Gastrocnemius medialis (tissue), 4 donors: ENCODE measurements at places on chromosomes 11 and 22.

- no peak for DNase-seq
Observed at GRCh38 chr11:113133071-113133470, 171.9 kb downstream of the NCAM1 start.

DNA sequence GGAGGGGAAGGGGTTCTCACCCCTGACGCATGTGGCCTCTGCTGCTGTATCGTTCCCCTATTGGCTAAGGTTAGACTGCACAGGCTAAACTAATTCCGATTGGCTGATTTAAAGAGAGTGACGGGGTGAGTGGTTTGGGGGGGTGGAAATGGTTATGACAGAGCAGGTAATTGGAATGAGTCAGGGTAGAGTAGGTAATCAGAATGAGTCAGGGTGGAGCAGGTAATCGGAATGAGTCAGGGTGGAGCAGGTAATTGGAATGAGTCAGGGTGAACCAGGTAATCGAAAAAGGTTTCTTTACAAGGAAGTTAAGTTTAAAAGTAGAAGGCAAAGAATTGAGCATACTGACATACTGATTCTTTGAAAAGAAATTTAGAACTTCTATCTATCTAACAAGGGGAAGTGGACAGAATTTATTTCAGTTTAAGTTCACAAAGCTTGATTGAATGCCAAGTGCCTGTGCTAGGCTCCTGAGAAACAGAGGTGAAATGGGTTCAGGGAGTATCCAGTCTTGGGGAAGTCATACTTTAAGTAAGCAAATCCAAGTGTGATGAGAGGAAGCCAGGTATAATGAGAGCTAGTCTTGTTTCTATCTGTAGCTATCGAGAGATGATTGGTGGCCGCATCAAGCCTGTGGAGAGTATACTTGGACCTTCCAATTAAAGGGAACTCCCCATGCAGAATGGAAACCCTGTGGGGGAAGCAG lies 58.0 kb downstream of the C11orf91 start:
- no peak for DNase-seq

DNA sequence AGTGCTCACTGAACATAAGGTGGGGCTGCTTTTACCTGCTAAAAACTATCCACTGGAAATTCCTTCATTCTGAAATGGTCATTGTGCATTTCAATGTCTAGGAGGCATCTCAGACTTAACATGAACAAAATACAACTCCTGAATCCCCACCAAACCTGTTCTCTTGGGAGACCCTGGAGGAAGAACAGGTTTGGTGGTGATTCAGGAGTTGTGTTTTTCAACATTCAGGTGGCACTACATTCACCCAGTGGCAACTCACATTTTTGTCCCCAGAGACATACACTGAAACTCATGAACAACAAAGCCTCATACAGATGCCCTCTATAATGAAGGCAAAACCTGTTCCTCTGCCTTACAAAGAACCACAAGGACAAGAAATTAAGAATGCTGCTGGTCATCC lies 64.3 kb upstream of the CYP2D6 start:
- DNase-seq, result no peak

GRCh38 chr11:128379587-128380580 lies 207.5 kb downstream of the ETS1 start:
- no peak for DNase-seq

DNA sequence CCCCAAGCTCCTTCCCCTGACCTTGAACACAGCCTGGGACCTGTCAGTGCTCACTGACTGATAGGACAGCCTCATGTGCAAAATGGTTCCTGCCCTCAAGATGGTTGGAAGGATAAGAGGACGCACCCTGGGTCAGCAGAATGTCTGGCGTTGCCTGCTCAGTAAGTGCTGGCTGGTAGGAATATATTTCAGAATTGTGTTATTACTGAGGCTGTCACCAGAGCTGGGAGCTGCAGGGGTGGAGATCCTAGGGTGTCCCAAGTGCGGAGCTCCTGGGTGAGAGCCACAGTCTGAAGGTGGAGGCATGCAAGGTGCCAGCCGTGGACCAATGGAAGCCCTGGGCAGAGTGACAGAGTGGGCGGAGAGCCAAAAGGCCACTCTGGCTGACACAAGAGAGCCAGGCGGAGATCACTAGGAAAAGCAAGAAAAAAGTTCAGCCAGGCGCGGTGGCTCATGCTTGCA lies 1.0 kb upstream of the SEC14L4 start:
- DNase-seq, result no peak

DNA sequence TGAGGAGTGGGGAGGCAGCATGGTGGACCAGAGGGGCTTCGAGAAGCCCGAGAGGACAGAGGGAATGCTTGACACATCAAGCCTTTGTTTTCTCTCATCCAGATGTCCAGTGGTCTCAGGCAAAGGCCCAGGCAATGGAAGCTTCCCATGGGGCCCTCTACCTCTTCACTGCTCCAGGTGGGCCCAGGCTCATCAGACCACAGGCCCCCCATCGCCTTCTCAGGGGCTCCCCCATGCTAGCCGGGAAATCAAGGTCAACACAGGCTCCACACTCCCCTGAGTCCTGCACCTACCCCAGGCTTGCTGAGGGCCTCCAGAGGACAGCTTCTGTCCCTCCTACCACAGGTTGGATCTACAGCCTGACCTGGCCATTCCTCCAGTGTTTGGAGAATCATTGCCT lies 157.5 kb downstream of the CHST1 start:
- DNase-seq, result no peak

- DNase-seq, result no peak
Observed at GRCh38 chr22:45615364-45615763, 56.3 kb upstream of the ATXN10 start.
